ENCODE measurements at places on chromosomes 12 and 14. TPM values are rescaled to one million over a fixed set of nuclear protein-coding genes. Genes with fewer than 3 reads are reported as not detected.
A peak's percentile ranks its signal among the peaks of the same experiment; 100 is the strongest.

DTX1 gene
- total RNA-seq = not detected

GRCh38 chr12:3456809-3457208 is 34.2 kb upstream of the PRMT8 start:
- H3K4me1 ChIP-seq = no peaks in the 10 kb centered on the region
- H3K27ac ChIP-seq = no peak overlapping the region
- peaks cover 33% of the 10 kb centered on the region for H3K27me3 ChIP-seq
- H3K36me3 ChIP-seq = no peaks in the 10 kb centered on the region
- H3K4me3 ChIP-seq = no peak overlapping the region

DNA sequence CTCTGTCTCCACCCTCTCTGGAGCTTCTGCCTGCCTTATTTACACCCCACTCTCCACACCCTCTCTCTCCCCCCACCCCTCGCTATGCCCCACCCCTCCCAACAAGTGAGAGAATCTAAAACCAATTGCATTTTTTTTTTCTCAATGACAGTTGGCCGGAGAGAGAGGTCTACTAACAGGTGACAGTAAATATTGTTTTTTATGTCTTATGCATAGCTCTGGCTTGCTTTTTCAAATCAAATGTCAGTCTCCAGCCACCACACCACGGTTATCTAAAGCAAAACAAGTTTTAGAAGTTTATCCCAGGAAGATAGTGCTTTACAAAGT is at the start of gene KCNC2:
KCNC2 (minus strand) TSS at position 28 of the 327 bp plus-strand sequence.
- peaks cover 50% of the 10 kb centered on the region for H3K27me3 ChIP-seq
- no peak for DNase-seq
- no peaks in the 10 kb centered on the region for H3K4me1 ChIP-seq

ADAM21 gene
- total RNA-seq = 0.15 TPM

GALNT16 gene
- 34.4 TPM for total RNA-seq

AKAP3 gene
- 0.65 TPM for total RNA-seq

NUMB gene
- total RNA-seq = 59.2 TPM

TAS2R43 gene
- 0.22 TPM for total RNA-seq

DNA sequence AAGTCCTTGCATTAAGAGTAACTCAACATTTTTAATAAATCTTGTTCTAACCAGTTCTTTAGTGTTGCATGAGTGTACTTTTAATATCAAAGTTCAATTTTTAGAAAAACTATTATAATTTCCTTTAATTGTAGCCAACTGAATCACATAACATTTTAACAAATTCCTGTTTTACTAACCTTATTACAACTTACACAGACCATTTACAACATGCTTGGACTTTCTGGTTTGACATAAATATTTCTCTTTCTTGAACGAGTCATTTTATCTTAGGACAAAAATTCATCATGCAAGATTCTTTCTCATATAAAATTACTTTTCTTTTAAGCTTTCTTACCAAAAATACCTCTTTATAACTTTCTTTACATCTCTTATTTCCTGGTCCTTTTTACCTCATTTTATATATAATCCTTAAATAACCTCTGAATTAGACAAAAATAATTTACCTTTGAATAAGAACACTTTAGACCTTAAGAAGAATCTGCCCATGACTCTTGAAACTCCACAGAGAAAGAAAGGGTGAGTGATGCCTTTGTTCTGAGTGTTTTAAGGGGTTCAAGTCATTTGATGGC is 3.9 kb downstream of the SLCO1A2 start:
- H3K27me3 ChIP-seq = no peaks in the 10 kb centered on the region
- no peak overlapping the region for H3K4me3 ChIP-seq
- H3K27ac ChIP-seq = no peak overlapping the region
- peaks cover 5% of the 10 kb centered on the region for H3K4me1 ChIP-seq
- H3K36me3 ChIP-seq = peaks cover 7% of the 10 kb centered on the region
- DNase-seq = no peak

CLEC1B gene
- not detected for total RNA-seq

DIABLO gene
- 47.7 TPM for total RNA-seq

TRIM9 gene
- 13.4 TPM for total RNA-seq

- DNase-seq = no peak
- peaks cover 25% of the 10 kb centered on the region for H3K4me1 ChIP-seq
- H3K4me3 ChIP-seq = no peak overlapping the region
- no peaks in the 10 kb centered on the region for H3K27me3 ChIP-seq
- H3K27ac ChIP-seq = peak overlapping the region; percentile 74
- H3K36me3 ChIP-seq = no peaks in the 10 kb centered on the region
Measured at GRCh38 chr14:84087986-84088531, 1441.9 kb upstream of the FLRT2 start.
